Right cardiac atrium (tissue), 5 donors: ENCODE measurements at places on chromosomes 3 and 15. TPM values are rescaled to one million over a fixed set of nuclear protein-coding genes. Genes with fewer than 3 reads are reported as not detected.

- DNase-seq = no peak
Measured at GRCh38 chr3:68919000-68919399, 13.3 kb downstream of the TAFA4 start.

DNA sequence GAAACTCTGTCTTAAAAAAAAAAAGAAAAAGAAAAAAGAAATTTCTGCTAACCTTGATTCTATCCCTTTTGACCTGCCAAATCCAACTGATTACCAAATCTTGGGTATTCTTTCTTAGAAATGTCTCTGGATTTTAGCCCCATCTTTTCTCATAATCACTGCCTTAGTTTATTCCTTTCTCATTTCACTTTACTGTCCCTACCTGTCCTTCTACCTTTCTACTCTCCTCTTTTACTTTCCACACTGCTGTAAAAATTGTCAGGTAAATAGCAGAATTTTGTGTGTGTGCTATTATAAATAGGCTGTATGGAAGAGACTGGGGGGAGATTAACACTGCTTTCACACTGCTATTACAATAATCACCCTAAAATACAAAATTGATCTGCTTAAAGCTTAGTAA is 16.7 kb downstream of the PIK3CA start:
- no peak for DNase-seq

DNA sequence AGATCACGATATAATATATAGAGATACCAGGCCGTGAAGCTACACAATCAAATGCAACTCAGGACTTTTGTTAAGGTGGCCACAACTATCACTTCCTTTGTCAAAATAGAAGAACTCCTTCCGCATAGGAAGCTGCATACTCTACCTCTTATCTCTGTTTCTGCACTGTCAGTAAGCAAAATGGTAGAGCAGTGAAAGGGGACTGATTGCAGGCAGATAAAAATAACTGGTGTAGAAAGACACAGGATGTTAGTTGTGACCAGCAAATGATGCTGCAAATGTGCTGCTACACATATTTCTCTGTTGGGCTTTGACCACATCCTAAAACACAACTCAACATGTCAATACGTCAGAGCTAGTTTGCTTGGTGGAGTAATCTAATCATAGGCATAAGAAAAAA is 16.3 kb upstream of the TRAT1 start:
- DNase-seq = no peak

DNA sequence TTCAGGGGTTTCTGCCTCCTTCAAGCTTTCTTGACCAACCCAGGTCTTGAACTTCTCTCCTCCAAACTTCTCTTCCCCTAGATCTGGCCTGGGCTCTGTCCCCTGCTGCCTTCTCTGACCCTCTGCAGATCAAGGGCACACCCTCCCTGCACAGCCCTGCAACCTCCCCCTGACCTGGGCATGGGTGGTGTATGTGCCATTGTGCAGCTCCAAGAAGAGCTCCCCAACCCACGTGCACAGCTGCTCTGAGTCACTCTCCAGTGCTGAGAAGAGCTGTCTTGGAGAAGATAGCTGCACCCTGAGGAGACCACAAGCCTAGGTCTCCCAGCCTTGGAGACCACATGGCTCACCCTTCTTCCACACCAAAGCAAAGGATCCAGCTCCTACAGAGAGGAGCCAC is 8.0 kb downstream of the MAN2C1 start:
- no peak for DNase-seq

DNA sequence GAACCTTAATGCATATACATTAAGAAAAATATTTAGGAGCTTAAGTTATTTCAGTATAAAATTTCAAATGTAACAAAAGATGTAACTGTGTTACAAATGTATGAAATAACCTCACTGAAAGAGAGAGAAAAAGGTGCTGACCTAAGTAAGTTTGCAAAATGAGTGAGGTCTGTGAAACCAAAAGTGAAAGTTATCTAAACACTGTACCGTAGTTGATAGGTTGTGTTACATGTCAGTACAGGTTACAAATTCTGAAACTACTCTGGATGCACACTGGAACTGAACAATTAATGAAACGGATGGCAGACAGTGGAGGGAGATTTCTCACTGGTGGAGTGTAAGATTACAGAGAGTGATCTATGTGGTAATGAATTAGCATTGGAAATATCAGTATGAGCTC is 420.7 kb downstream of the ZNF385D start:
- DNase-seq = no peak

- no peak for DNase-seq
Measured at GRCh38 chr3:107413264-107413663, 36.0 kb downstream of the CCDC54 start.

DNA sequence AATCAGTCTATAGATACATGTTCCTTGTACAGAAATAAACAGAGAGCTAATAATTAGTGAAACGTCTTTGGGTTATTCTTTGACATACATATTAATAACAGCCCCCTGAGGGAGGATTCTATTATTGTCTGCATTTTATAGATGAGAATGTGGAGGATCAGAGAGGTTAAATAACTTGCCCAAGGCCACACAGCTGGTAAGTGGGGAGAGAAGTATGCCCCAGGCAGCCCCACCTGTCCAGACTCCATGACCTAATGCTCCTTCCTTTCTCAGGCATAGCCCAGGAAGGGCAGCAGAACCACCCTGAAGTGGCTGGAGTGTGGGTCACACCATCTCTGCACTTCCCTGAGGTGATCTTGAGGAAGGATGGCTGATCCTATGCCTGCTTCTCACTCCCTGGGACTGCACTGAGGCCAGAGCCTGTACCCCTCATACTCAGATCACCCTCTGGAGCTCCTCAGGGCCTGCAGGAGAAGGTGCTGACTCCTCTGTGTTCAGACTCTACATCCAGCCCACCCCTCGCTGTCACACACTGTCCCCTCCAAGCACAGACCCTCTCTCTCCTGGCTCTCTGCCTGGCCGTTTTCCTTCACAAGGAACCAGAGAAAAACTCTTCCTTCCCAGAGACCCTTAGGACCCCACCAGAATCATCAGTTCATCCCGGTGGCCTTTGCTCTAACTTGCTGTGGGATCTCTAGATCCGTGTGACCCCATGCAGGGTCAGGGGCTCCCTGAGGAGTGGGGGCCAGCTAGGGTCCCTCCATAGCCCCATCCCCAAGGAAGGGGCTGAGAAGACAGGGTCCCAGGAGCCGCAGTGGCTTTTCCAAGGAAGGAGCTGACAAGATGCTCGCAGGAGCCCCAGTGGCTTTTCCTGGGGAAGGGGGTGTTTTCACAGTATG is 4.4 kb upstream of the HHATL start:
- no peak for DNase-seq

DNA sequence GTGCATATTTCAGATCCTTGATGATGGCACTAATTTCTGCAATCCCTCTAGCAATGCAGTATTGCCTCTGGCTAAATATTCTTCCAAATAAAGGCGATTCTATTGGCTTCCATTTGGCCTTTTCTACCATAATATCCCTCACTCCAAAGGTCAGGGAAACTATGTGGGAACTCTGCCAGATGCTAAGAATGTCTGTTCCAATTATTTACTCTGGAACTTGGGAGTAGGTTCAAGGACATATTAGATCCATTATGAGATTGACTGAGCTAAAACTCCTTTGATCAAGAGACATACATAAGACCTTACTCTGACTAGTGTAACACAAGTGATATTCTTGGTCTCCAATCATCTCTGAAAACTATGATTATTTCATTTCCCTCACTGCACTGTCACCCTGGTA is 674.5 kb upstream of the NECTIN3 start:
- DNase-seq = no peak

- no peak for DNase-seq
Measured at GRCh38 chr15:52276256-52276770, 19.3 kb downstream of the MYO5C start.

DNA sequence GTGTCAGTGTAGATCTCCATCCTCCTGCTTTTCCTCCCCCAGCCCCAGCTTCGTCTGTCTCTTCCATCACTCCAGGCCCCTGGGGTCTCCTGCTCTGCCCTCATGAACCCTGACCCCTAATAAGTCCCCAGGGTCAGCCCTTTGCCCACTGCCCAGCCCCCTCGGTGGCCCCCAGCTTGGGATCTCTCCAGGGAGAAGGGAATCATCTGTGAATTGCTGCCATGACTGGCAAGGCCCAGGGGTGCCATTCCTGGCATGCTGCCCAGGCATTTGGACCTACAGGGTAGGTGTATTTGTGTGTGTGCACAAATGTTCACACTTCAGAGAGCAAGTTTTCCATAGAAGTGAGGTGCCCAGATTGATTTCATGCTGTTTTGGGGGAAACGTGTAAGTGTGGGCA is 5.9 kb upstream of the TBC1D21 start:
- DNase-seq = peak; percentile 62

- DNase-seq = no peak
Measured at GRCh38 chr3:142886940-142887339, 1.9 kb downstream of the PCOLCE2 start.

- DNase-seq = no peak
Measured at GRCh38 chr15:80804970-80805495, 25.9 kb downstream of the CEMIP start.

DNA sequence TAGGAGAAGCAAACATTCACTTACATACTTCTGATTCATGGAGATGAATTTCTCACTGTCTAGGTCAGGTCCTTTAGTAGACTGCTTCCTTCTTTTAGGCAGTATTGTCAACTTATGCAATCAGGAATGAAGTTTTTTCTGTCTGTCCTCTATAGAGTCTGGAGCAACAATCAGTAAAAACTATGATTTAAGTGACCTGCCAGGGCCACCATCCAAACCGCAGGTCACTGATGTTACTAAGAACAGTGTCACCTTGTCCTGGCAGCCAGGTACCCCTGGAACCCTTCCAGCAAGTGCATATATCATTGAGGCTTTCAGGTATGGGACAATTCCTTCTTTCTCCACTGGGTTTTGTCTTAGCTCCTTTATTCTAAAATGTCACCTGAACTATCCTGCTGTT is 523.1 kb downstream of the ROBO2 start:
- no peak for DNase-seq

DNA sequence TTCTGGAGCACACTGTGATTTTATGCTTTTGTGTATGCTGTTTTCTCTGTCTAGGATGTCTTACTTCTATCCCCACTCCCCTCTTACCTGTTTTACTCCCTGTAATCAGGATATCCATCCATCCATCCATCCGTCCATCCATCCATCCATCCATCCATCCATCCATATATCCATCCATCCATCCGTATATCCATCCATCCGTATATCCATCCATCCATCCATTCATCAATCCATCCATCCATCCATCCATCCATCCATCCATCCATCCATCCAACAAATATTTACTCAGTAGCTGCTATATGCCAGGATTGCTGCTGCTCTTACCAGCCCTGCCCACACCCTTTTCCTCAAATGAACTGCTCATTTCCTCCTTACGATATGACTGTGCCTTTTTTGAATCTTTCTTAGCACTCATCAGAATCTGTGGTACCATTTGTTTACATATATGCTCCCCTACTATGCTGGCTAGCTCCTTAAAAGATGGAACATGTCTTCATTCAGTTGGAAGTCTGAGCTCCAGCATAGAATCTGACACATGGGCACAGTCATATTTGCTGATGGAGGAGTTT is 35.2 kb downstream of the USP13 start:
- DNase-seq = no peak

LMAN1L gene
- 84.7 TPM for polyA plus RNA-seq

SLC12A8 gene
- polyA plus RNA-seq = 0.52 TPM

FYTTD1 gene
- 17.2 TPM for polyA plus RNA-seq

CFAP91 gene
- 0.50 TPM for polyA plus RNA-seq
